ENCODE measurements at places on chromosomes 12 and 14. TPM values are rescaled to one million over a fixed set of nuclear protein-coding genes. Genes with fewer than 3 reads are reported as not detected.

GRCh38 chr12:52557476-52557875 is 4.5 kb upstream of the KRT71 start:
- no peak for DNase-seq

GRCh38 chr12:55771736-55772135 is 28.8 kb downstream of the GDF11 start:
- no peak for DNase-seq

DNA sequence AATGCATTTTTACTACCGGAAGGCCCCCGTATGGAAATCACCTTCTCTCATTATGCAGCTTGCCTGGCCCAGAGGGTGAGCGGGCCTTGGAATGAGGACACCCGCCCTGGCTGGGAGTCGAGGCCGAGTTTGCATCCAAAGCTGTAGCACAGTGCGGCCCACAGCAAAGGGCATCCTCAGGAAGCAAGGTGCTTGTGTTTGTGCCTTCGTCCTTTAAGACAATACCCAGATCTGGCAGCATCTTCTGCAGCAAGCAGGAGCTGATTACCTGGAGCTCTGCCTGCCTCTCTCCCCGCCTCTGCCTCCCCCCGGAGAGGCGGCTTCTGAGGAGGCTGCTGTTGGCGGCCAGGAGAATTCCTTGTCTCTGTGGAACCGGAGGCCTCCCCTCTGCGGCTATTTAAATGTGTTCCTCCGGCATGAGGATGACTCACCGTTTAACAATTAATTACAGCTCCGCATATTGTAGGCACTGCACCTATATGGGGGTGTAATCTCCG is 145.3 kb downstream of the CACNA1C start:
- DNase-seq: no peak

DNA sequence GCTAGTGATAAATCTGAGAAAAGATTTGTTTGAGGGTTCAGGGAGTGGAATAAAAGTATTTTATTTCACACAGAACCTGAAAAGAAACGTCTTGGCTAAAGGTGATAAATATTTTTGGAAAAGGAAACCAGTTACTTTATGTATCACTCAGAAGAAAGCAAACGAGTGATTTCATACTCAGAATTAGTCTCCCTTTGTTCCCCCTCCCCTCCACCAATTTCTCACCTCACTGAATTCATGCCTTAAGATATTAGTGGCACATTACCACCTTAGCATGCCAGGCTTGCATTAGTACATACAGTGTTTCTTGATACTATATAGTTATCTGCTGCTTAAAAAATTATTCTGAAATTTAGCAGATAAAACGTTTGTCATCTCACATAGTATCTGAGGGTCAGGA is 28.2 kb downstream of the G2E3 start:
- DNase-seq: no peak

- no peak for DNase-seq
Measured at GRCh38 chr12:47822401-47822800, 2.7 kb upstream of the HDAC7 start.

DNA sequence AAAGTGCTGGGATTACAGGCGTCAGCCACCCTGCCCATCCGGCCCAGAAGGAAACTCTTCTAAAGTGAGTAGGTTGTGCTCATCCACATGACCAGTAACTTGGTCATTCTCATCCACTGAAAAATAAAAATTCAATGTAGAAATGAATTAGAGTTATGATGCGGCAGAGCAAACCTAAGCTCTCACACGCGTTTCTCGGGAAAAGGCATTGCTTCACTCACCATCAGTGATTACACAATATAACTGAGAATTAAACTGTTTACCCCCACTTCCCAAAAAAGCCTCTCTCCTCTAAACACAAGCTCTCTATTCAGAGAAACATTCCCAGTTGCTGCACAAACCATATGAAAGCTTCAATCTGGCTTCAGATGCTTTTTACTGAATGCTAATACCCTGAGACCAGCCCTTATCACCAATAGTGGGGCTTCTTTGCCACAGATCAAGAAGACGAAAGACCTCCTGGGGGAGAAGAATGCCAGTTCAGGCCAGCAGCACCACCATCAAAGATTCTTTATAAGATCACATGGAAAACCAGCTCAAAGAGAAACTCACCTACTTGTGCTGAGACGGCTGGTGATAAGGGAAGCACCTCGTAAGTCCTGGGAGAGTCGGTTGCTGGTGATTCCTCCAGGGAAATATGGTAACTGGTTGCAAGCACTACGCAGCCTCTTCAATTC is 121.5 kb upstream of the SFSWAP start:
- DNase-seq: no peak

GRCh38 chr14:64580467-64580866 is 30.7 kb downstream of the PPP1R36 start:
- DNase-seq: no peak

DNA sequence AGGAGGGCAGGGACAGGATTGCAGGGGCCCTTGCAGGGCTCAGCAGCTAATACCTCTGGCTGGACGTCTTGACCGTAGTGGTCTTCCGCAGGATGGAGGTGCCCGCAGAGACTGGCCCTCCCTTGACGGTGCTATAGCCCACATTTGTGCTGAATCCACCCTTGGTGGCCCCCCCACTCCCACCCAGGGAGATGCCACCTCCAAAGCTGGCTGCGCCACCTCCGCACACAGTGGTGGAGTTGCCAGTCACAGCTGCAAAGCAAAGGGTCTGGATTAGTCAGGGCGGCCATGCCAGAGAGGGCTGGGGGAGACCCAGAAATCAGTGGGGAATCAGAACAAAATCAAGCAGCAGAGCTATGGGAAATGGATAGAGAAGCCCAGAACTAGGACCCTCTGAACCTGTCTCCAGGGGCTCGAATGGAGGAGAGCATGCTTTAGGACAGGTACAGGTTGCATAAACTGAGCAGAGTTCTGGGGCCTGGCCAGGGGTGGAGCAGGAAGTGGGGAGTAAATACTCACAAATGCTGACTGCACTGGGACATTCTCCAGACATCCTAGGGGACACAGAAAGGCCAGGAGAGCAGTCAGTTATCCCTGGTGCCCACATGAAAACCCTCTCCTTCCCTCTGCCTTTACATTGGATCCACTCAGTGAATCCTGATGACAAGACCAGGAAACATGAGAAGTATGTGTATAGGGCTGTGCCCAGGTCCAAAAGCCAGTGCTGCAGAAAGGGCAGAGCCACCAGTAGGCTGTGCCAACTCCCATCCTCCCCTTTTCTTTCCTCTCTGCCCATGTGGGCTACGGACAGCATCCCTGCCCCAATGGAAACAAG is 8.1 kb upstream of the KRT4 start:
- peak; percentile 57 for DNase-seq

DNA sequence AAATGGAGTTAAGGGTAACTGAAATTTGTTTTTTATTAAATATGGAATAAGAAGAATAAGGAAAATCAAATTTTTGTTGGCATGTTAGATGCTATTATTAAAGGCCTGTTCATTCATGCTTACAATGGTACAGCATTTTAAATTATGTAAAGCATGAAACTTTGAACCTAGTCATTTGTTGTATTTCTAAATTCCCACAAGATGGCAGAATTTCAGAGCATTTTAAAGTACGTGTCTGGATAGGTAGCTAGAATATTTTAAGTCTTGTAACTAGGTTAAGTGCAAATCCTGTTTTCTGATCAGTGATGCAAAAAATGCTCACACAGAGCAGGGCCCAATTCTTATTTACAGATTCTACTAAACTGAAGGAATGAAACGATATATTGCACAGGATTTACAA is 585.6 kb upstream of the MIS18BP1 start:
- no peak for DNase-seq

GRCh38 chr12:69608114-69608513 is 2.6 kb downstream of the LRRC10 start:
- DNase-seq: no peak

- no peak for DNase-seq
Measured at GRCh38 chr12:65275627-65276026, 2.9 kb upstream of the MSRB3 start.

GRCh38 chr12:113955109-113955970 is 10.8 kb downstream of the RBM19 start:
- peak; percentile 70 for DNase-seq

DNA sequence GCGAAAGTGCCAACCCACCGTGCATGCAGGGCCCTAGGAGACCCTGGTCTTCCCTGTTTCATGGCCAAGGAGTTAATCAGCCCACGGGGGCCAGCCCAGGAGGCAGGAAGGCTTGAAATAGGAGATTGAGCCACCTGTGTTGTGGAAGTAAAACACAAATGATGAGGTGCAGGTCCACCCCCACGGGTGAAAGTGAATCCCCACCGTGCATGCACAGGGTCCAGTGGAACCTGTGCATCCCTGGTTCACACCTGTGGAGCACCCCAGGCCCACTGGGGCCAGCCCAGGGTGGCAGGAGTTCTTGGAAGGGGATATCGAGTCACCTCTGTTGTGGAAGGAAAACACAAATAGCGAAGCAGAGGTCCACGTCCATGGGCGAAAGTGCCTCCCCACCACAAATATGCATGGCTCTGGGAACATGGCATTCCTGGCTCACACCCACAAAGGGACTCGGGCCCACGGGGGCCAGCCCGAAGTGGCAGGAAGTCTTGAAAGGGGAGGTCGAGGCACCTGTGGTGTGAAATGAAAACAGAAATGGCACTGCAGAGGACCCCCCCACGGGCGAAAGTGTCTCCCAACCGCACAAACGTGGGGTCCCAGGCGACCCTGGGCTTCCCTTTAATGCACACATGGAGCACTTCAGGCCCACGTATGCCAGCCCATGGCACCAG is 381.5 kb downstream of the ALG10 start:
- no peak for DNase-seq

DNA sequence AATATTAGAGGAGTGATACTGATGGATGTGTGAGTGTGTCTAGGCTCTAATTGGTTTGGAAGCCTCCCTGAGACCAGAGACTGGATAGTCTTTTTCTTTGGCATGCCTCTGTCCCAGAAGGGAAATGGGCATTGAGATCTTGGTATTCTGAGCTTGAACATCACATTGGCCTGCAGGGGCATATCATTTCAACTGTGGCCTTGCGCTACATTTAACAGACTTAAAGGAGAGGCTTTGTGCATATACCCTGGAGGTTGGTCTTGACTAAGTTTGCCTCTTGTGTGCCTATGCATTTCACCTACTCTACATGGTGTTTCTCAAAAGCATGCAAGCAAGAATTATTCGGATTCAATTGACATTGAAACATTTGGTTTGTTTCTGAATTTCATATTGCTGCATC is 185.4 kb downstream of the TMTC2 start:
- DNase-seq: no peak

GRCh38 chr14:103398427-103399195 is 13.4 kb downstream of the MARK3 start:
- no peak for DNase-seq

GRCh38 chr12:88108021-88108420 is 33.9 kb downstream of the CEP290 start:
- DNase-seq: no peak

GRCh38 chr14:77612011-77612620 is 4.3 kb downstream of the SPTLC2 start:
- no peak for DNase-seq

DNA sequence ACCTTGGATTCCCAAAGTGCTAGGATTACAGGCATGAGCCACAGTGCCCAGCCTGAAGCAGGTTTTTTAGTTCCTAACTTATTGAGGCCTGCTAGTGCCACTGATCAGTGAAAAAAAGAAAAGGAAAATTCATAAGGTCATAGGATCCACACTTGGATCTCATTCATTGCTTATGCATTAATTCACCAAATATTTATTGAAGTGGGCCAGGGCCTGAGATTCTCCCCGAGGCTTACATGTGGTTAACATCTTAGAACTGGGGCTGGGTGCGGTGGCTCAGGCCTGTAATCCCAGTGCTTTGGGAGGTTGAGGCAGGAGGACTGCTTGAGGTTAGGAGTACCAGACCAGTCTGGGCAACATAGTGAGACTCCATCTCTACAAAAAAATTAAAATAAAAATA is 29.5 kb upstream of the MAP1LC3B2 start:
- no peak for DNase-seq

GRCh38 chr14:79337761-79338160 is 873.5 kb downstream of the DIO2 start:
- no peak for DNase-seq

- no peak for DNase-seq
Measured at GRCh38 chr12:91717804-91718203, 427.8 kb downstream of the BTG1 start.

The PRKD1 gene
- 2.9 TPM for polyA plus RNA-seq

The POU6F1 gene
- polyA plus RNA-seq: 0.92 TPM

The KIF26A gene
- 1.9 TPM for polyA plus RNA-seq

The TMTC2 gene
- polyA plus RNA-seq: 1.8 TPM

The RXYLT1 gene
- 35.7 TPM for polyA plus RNA-seq

The PDE3A gene
- polyA plus RNA-seq: 7.6 TPM

The DLK1 gene
- 0.08 TPM for polyA plus RNA-seq

The MMAB gene
- polyA plus RNA-seq: 36.8 TPM

The CIROP gene
- polyA plus RNA-seq: not detected

The FZD10 gene
- not detected for polyA plus RNA-seq

The CD69 gene
- polyA plus RNA-seq: not detected

The LRIG3 gene
- polyA plus RNA-seq: 4.8 TPM

The TMEM132D gene
- not detected for polyA plus RNA-seq

The NFATC4 gene
- 0.10 TPM for polyA plus RNA-seq

The GALNT16 gene
- 3.4 TPM for polyA plus RNA-seq

The CLEC14A gene
- polyA plus RNA-seq: not detected

All from A549 (cell line).